Activated naive CD8-positive, alpha-beta T cell treated with anti-CD3 and anti-CD28 coated beads, Interleukin-2, amount 10 ng/mL, durations not matched to agents 7 days and 5 days (primary cell): ENCODE measurements at places on chromosomes 7 and 10. TPM values are rescaled to one million over a fixed set of nuclear protein-coding genes. Genes with fewer than 3 reads are reported as not detected.
A peak's percentile ranks its signal among the peaks of the same experiment; 100 is the strongest.

The SCART1 gene
- 6.3 TPM for total RNA-seq

The LEP gene
- not detected for total RNA-seq

The CACNB2 gene
- not detected for total RNA-seq

The AGMO gene
- not detected for total RNA-seq

The STEAP1B gene
- total RNA-seq = 0.19 TPM

The ZNF655 gene
- total RNA-seq = 134 TPM

The ITIH5 gene
- not detected for total RNA-seq

The ABCC2 gene
- 2.4 TPM for total RNA-seq

The JAKMIP3 gene
- total RNA-seq = 0.17 TPM

The FKBP6 gene
- not detected for total RNA-seq

The CPEB3 gene
- total RNA-seq = 3.4 TPM

- peaks cover 2% of the 10 kb centered on the region for H3K27me3 ChIP-seq
- peaks cover 29% of the 10 kb centered on the region for H3K4me1 ChIP-seq
- peaks cover 1% of the 10 kb centered on the region for H3K36me3 ChIP-seq
These were observed 17.4 kb upstream of the IKZF1 start for GRCh38 chr7:50287129-50287528.

DNA sequence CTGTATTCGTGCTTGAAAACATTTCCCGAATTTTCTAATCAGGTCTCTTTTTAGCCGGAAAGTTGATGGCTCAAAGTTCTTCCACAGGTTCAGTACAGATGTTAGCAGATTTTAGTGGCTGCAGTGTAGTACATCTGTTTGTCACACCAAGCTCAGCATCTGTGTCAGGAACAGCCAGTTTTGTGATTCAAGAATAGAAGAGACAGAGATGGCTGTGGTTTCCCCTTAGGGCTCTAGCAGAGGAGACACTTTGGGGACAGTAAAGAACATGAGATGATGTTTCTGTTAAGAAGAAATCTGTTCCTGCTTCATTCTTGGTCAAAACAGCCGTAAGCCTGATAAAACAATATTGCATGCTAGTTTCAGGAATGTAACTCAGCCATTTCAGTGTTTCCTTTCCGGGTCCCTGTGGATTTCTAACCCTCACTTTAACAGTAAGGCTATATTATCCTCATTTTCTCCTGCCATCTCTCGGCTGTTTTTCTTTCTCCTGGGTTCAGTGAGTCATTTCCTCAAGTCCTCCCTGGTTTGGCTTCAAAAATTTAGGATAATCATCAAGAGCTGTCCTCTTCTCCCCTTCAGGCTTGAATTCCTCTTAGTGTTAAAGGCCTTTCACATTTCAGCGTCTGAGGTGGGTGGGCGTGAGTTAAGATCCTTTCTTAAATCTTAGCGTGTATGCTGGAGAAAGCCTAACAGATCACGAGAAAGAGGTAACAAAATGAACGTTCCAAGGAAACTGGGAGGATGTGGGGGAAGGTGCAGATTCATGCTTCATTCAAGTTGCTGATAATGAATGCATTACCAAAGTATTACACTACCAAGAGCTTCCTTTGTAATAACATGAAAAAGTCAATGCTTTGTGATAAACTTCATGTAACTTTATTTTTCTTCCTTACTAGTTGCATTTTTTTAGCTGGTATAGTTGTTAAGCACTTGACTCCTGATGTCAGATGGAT lies 37.1 kb upstream of the BICC1 start:
- H3K36me3 ChIP-seq = no peaks in the 10 kb centered on the region
- peaks cover 20% of the 10 kb centered on the region for H3K27me3 ChIP-seq
- no peak for DNase-seq
- peaks cover 10% of the 10 kb centered on the region for H3K4me1 ChIP-seq

DNA sequence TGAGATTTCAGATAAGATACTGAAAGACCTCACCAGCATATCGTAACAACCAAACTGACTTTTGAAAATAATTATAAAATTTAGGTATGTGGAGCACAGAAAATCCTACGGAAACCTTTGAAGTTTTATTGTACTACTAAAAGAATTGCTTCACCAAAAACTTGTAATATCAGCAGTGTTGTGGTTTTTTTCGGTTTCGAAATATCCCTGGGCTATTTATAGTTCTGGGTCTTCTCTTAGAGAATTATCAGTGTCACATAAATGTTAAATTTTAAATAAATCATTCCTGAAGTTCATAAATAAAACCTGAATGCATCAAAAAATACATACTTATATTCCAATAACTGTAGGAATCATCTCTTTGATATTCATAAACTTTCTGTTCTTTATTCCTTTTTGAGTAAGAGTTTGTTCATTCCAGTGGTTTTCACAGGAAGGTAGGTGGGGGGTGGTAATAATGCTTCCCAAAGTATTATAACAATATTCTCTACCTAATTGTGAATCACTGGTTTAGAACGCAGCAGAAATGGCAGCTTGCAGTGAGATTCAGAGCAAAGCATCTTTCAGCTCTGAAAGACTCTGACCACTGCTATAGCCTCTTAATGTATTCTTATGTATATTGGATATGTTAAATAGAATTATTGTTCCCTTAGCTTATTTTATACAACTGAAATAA lies 60.2 kb downstream of the ZNF277 start:
- no peak for DNase-seq
- no peak overlapping the region for H3K4me3 ChIP-seq
- H3K36me3 ChIP-seq = no peaks in the 10 kb centered on the region
- H3K27ac ChIP-seq = no peak overlapping the region
- H3K4me1 ChIP-seq = peaks cover 5% of the 10 kb centered on the region
- H3K27me3 ChIP-seq = no peaks in the 10 kb centered on the region

- peaks cover 19% of the 10 kb centered on the region for H3K4me1 ChIP-seq
- peak overlapping the region; percentile 23 for H3K4me3 ChIP-seq
- H3K27me3 ChIP-seq = no peaks in the 10 kb centered on the region
- peak overlapping the region; percentile 53 for H3K27ac ChIP-seq
- H3K36me3 ChIP-seq = peaks cover 23% of the 10 kb centered on the region
- no peak for DNase-seq
These were observed 28.6 kb downstream of the KAT6B start for GRCh38 chr10:74855027-74855426.

GRCh38 chr10:73650537-73651331 lies 5.1 kb downstream of the SYNPO2L start:
- no peak overlapping the region for H3K4me3 ChIP-seq
- peaks cover 9% of the 10 kb centered on the region for H3K27me3 ChIP-seq
- peaks cover 12% of the 10 kb centered on the region for H3K4me1 ChIP-seq
- no peak for DNase-seq

DNA sequence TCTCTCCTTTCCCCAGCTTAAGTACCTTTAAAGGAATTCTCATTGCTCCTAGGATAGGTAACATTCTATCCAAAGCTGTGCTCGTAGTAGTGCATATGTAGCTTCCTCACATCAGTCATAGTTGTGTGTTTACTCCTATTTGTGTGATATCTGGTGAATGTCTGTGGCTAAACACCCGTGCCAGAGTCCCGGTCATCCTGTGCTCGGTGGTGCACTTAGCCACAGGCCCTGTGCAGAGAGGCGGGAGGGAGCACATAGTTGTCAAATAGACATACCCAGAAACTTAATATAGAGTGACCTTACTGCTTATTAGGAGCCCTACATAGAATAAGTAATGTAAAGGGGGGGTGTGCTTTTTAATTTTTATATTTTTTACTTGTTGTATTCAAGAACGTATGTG lies 76.6 kb downstream of the RBM33 start:
- no peaks in the 10 kb centered on the region for H3K27me3 ChIP-seq
- no peak overlapping the region for H3K4me3 ChIP-seq
- DNase-seq = no peak
- peaks cover 11% of the 10 kb centered on the region for H3K4me1 ChIP-seq
- peaks cover 15% of the 10 kb centered on the region for H3K36me3 ChIP-seq

GRCh38 chr10:71191551-71192076 lies 20.8 kb upstream of the UNC5B start:
- no peak overlapping the region for H3K4me3 ChIP-seq
- H3K36me3 ChIP-seq = no peaks in the 10 kb centered on the region
- no peak for DNase-seq
- H3K27me3 ChIP-seq = peaks cover 6% of the 10 kb centered on the region

GRCh38 chr10:3530783-3531645 lies 254.0 kb downstream of the KLF6 start:
- H3K4me3 ChIP-seq = no peak overlapping the region
- H3K36me3 ChIP-seq = no peaks in the 10 kb centered on the region
- no peaks in the 10 kb centered on the region for H3K4me1 ChIP-seq
- peaks cover 12% of the 10 kb centered on the region for H3K27me3 ChIP-seq
- no peak for DNase-seq

GRCh38 chr10:102313221-102313896 lies 68.0 kb downstream of the GBF1 start:
- DNase-seq = no peak
- no peak overlapping the region for H3K27ac ChIP-seq
- H3K4me3 ChIP-seq = no peak overlapping the region
- no peaks in the 10 kb centered on the region for H3K27me3 ChIP-seq
- H3K36me3 ChIP-seq = peaks cover 5% of the 10 kb centered on the region

GRCh38 chr10:94357193-94357592 lies 5.5 kb downstream of the NOC3L start:
- H3K4me3 ChIP-seq = no peak overlapping the region
- H3K27ac ChIP-seq = no peak overlapping the region
- peaks cover 24% of the 10 kb centered on the region for H3K36me3 ChIP-seq
- H3K4me1 ChIP-seq = peaks cover 16% of the 10 kb centered on the region
- no peak for DNase-seq

GRCh38 chr7:9204571-9204970 lies 771.2 kb downstream of the NXPH1 start:
- DNase-seq = no peak
- H3K36me3 ChIP-seq = no peaks in the 10 kb centered on the region
- no peak overlapping the region for H3K4me3 ChIP-seq
- H3K27me3 ChIP-seq = no peaks in the 10 kb centered on the region
- H3K4me1 ChIP-seq = no peaks in the 10 kb centered on the region
- no peak overlapping the region for H3K27ac ChIP-seq

DNA sequence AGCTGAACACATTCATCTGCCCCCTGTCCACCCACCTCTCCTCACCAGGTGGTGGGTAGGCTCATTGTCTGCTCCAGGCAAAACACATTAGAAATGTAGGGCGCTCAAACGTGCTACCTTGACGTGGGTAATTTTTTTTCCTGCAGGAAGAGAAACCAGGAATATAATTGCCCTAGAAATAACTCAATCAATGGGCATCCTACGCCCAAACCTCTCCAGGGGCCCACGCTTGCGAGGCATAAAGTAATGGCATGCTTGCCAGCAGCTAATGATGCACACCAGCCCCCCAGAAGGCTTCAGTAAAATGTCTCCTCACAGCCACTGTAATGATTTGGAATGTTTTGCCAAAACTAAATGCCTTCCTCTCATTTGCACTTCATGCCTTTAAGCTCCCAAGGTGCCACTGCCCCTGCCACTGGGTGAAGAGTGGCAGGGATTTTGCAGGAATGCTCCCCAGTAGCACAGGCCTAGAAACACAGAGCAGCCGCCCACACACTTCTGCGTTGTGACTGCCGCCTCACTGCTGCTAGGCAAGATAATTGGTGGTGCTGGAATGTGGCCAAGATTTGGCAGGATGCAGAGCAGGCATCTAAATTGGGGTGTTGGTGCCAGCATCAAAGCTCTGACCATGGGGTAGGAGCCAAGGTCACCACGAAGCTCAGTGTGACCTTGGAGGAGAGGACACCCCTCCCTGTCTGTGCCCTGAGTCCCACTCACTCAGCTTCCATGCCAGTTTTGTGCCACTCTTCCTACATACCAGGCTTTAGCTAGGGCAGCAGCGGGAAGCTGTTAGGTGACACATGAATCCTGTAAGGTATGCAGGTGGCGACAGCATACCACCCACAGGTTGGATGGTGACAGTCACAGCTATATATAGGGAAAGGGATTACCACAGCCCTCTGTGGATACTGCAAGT lies 48.7 kb upstream of the PPP1R3C start:
- no peak for DNase-seq
- no peak overlapping the region for H3K27ac ChIP-seq
- peaks cover 11% of the 10 kb centered on the region for H3K27me3 ChIP-seq
- H3K36me3 ChIP-seq = no peaks in the 10 kb centered on the region

- H3K27me3 ChIP-seq = peaks cover 26% of the 10 kb centered on the region
- no peak for DNase-seq
- no peak overlapping the region for H3K4me3 ChIP-seq
- no peaks in the 10 kb centered on the region for H3K4me1 ChIP-seq
These were observed 104.7 kb downstream of the SORBS1 start for GRCh38 chr10:95456516-95456915.

DNA sequence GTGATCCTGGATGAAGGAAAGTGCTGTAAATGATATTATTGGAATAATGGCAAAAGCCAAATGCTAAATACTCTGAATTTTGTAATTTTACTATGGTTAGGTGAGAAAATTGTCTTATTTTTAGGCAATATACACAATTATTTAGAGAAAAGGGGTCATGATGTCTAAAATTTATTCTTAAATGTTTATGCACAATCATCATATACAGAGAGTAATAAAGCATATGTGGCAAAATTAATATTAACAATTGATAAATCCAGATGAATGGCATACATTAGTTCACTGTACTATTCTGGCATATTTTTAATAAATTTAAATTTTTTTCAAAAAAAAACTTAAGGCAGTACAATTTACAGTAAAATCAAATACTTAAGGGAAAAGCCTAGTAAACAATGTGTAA lies 7.4 kb downstream of the IPMK start:
- no peak for DNase-seq
- H3K36me3 ChIP-seq = peaks cover 22% of the 10 kb centered on the region
- no peaks in the 10 kb centered on the region for H3K27me3 ChIP-seq
- peaks cover 27% of the 10 kb centered on the region for H3K4me1 ChIP-seq
- H3K27ac ChIP-seq = no peak overlapping the region

DNA sequence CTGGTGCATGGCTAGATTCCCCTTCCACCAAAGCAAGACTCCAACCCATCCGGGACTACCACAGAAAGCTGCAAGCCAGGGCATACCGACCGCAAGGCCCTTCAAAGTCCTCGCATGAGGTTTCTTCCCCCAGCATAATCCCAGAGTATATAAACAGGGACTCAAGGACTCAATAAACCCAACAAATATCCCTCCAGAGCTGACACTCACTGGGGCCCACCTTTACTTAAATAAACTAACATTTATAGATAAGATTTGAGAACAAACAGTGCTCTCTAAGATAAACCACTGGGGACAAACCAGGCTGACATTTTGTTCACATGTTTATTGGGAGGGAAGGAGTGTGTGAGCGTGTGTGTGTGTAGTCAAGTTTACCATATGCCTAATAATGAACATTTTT lies 138.2 kb downstream of the ADAM12 start:
- H3K27ac ChIP-seq = no peak overlapping the region
- no peaks in the 10 kb centered on the region for H3K4me1 ChIP-seq

- DNase-seq = no peak
- no peaks in the 10 kb centered on the region for H3K4me1 ChIP-seq
- H3K27ac ChIP-seq = no peak overlapping the region
These were observed 191.3 kb upstream of the PODXL start for GRCh38 chr7:131747658-131748232.

GRCh38 chr10:74231375-74231774 lies 80.4 kb downstream of the ADK start:
- no peak overlapping the region for H3K27ac ChIP-seq
- H3K4me3 ChIP-seq = no peak overlapping the region
- no peaks in the 10 kb centered on the region for H3K36me3 ChIP-seq
- no peaks in the 10 kb centered on the region for H3K27me3 ChIP-seq
- DNase-seq = no peak
